ENCODE measurements at places on chromosomes 2 and 18.

GRCh38 chr2:150612957-150613710, 125.7 kb upstream of the RND3 start:
- DNase-seq = no peak

- no peak for DNase-seq
Observed at GRCh38 chr2:135047300-135047699, at the start of gene MAP3K19. MAP3K19 (minus strand) TSS chr2:135047447; CDS start chr2:135024647, 22,800 bp downstream.

DNA sequence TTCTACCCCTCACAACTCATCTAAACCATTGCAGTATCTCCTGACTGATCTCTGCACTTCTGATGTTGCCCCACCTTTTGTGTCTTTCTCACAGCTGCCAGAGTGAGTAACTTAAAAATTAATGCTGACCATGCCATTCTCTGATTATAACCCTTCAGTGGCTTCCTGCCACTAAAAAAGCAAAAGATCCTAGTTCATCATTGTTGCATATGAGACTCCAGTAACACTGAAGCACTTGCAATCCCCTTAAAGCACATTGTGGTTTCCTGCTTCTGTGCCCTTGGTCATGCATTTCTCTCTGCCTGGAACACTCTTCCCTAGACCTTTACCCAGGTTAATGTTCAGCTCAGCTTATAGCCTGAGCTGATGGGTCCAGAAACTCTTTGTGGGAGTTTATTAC, 95.1 kb upstream of the WDSUB1 start:
- no peak for DNase-seq

DNA sequence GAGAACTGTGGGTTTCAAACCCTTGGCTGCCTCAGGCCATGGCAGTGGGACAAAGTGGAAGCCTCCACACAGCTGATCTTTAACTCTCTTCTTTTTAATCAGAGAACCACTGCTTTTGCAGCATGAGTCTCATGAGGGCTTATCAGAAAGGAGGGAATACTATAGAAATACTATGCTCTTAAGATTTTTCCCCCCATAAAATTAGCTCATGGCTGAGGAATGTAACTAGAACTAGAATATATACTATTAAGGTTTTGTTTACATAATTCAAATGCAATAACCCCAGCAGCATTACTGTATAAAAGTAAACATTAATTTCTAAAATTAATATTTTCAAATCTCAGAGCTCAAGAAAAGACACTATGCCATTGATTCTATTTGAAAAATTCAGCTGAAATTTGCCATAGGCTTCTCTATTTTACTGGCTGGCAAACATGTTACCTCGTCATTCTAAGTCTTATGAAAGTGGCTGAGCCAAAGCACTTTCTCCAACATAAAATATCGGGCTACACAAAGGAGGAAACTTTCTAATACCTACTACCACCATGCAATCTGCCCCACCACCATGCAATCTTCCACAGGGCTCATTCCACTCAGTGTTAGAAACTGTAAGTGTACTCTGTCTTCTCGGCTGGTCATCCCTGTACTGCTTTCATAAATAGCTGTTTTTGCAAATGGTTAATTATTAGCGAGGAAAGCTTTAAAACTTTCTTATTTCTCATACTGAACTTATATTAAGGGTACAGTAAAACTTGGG, 42.5 kb downstream of the WDR35 start:
- no peak for DNase-seq

DNA sequence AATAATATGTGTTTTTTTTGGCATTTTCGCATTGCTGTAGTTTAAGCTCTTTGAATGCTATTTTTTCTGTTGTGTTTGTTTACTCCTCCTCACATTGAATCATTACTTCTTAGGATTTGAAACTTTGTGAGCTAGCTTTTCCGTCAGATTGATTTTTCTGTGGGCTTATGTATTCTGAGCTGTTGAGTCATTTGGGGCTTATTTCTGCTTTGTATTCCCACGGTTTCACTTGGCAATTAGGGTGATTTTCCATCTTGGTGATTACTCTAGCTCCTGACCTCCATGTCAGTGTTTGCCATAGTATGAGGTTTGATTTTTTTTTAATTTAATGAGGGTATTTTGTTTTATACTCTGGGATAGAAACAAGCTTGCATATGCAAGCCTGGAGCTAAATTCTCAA, 200.0 kb downstream of the CCDC102B start:
- no peak for DNase-seq

- DNase-seq = no peak
Observed at GRCh38 chr2:120707816-120708215, 27.9 kb upstream of the GLI2 start.

- no peak for DNase-seq
Observed at GRCh38 chr2:155125585-155126230, 427.2 kb downstream of the KCNJ3 start.

- DNase-seq = no peak
Observed at GRCh38 chr2:69545477-69545932, 98.0 kb downstream of the AAK1 start.

- DNase-seq = no peak
Observed at GRCh38 chr2:234789556-234790325, 162.1 kb upstream of the SH3BP4 start.

DNA sequence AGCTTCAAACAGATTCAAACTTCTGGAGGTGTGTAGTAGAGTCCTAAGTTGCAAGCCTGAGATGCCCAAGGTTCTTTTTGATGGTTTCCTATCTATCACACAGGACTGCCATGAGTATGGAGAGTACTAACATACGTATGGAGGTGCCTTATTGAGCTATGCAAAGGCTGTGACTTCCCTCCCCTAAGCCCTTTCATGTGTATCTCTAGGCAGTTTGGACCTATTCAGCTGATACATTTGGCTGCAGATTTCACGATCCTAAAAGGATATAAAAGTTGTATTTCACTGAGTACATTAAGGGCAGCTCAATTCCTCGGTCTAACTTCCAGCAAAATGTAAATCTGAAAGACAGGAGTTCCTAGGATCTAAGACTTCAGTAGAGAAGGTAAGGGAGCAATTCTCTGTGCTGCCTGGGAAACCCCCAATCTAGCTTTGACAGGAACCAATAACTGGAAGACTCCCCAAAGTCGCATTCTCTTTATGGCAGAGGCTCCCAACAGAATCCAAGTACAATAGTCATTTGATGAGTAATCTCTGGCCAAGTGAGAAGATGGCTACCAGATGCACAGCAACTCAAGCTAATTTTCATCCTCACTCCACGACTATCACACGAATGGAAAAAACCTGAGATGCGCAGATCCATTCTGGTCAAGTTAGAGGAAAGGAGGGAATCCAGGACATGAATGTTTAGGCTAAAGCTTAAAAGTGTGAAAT, 83.8 kb downstream of the ATL2 start:
- DNase-seq = no peak

DNA sequence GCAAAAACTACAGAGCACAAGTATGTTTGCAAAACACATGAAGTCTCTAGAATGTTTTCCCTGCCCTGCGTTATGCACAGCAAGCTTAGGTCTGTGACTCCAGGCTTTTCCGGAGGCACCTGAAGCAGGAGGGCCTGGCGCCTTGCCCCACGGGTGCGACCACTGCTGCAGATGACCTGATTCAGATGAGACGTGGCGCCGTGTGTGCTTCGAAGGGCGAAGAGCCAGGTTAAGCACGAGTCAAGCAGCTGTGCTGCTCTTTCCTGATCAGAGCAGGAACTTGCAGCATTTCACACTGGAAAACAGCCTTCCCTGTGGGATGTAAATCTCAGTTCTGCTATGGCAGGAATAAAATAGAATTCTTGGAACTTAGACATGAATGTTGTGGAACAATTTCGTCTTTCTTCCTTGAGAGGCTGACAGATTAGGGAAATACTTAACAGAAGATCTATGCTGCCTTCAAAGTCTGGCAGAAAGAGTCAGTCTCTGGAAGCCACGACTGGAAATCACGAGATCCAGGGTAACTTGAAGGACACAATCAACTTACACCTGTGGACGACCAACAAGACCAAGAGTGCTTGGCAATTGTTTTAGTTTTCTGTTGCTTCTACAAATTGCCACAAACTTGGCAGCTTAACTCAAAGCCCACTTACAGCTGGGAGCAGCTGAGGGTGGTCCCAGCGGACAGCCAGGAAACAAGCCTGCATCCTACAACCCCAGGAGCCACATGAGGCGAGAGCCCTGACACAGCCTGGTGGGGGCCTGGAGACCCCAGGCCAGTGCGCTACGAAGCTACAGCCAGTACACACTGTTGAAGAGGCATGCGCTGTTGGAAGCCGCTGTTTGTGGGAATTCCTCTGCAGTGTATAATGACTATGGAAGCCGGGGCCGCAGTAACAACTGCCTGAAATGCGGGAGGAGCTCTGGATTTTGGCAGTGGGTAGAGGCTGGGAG, 42.9 kb downstream of the EIPR1 start:
- no peak for DNase-seq

- no peak for DNase-seq
Observed at GRCh38 chr2:205848601-205849000, 166.3 kb downstream of the NRP2 start.

DNA sequence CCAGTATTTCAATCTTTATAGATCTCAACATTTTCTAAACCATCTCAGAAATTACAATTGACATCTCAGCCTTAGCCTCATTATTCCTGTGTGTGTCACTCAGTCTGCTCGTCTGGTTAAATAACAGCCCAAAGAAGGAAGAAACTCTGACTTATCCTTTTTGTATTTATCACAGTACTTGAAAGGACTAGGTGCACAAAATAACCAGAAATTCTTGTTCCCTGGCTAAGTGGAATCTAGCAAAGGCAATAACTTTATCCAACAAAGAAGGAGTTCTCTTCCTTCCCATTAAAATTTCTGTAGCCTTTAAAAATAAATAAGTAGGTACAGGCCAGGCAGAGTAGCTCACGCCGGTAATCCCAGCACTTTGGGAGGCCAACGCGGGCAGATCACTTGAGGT, 139.9 kb upstream of the PID1 start:
- no peak for DNase-seq

DNA sequence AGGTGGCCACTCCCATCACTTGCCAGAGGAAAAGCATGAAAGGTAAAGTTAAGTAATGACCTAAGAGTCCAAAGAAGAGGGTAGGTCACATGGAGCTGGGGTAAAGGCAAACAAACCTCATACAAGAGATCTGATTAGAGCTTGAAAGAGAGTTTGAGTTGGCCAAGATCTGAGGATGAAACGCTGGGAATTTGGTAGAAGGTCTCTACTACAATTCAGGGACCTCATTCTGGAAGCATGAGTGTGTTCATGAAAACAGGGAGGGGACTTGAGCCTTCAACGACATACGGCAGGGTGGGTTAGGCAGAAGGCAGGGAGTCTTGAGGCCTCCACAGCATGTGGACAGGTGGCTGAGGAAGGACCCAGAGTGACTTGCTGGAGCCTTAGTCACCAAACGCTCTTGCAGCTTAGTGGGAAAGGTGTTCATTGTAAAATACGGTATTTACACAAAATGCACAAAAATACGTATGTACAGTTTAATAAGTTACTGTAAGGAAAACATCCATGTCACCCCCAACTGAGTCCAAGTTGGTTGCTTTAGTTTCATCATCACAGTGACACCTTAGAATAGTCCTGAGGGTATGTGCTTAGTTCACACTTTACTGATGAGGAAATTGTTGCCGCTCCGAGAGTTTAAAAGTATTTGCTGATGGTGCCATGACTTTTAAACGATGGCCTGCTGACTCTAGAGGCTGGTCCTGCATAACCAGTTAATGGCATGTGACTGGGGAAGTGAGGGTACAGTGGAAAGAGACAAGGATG, 5.0 kb upstream of the FARP2 start:
- no peak for DNase-seq

DNA sequence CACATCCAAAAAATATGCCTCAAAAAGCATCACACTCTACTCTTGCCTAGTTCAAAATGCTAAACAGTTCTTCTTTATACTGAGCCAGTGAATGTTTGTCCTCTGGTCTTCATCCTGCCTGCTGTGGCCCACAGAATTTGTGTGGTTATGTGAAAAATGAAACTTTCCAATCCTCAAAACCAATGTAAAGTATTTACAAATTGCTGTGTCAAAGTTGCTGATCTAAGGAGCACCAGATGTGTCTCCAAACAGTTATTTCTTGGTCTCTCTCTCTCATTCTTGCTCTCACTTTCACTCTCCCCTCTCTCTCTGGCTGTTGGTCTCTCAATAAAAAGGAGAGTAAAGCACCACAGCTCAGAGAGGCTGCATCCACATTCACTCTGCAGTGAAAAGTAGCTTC, 23.0 kb downstream of the EPHA4 start:
- DNase-seq = no peak

Measured in activated CD4-positive, alpha-beta T cell treated with anti-CD3 and anti-CD28 coated beads for 4 hours (primary cell).